ENCODE measurements at places on chromosomes 16 and 17.

DNA sequence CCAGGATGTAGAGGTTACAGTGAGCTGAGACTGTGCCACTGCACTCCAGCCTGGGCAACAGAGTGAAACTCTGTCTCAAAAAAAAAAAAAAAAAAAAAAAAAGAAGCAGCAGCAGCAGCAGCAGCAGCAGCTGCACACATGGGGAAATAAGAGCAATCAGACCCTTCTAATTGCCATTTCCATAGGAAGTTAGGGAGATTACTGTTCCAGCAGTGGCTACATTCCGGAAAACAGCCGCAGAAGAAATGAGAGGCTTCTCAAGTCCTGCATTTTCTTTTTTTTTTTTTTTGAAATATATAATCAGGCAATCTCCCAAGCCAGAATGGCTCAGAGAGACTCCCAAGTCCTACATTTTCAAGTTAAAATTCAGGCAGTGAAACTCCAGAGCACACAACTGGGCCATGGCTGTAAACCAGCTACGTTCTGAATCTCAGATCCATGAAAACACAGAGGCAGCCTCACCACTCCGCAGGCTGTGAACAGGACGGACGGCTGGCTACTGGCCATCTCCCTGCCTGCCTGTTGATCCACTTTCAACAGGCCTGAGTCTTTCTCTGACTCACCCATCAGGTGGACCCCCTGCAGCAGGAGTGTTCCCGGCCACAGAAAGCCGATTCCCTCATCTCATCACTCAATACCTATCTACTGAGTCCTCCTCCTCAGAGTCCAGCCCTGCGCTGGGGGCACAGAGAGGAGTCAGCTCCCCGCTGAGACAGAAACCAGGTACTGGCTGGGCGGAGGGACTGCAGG, 15.0 kb downstream of the TRPV1 start:
- DNase-seq: no peak

DNA sequence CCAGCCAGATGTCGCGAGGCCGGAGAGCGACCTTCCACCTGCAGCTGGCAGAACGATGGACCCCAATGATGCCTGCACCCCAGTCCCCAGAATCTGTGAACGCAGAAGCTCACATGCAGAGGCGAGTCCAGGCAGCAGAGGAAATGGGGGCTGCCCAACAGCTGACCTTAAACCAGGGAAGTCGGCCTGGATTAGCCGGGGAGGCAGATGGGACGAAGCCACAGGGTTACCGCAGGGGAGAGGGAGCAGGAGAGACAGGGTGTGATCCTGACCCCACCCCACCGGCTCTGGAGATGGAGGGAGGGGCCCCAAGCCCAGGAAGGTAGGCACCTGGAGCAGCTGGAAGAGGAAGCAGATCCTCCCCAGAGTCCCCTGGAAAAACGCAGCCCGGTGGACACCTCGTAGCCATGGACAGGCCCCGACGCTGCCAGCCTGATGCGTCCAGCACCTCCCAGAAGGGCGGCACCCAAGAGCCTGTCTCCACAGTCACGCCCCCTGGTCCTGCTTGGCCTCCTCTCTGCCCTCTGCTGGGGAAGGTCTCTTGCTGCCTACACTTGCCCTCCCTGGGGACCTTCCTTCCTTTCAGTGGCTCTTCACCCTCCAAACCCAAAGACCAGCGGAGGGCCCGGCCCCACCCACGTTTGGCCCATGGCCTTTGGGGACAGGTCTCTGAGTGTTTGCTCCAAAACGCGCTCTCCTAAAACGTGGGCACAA, 37.3 kb downstream of the PIEZO1 start:
- DNase-seq: peak; percentile 41

- peak; percentile 86 for DNase-seq
Measured at GRCh38 chr16:89711601-89712273, 9.0 kb downstream of the VPS9D1 start.

GRCh38 chr16:16164243-16164642, 59.1 kb downstream of the ABCC6 start:
- DNase-seq: no peak
